Activated CD4-positive, alpha-beta T cell treated with anti-CD3 and anti-CD28 coated beads, Interleukin-2, amount 10 ng/mL, durations not matched to agents 24 days and 14 days (primary cell): ENCODE measurements at places on chromosomes 6 and 20. TPM values are rescaled to one million over a fixed set of nuclear protein-coding genes. Genes with fewer than 3 reads are reported as not detected.
A peak's percentile ranks its signal among the peaks of the same experiment; 100 is the strongest.

DNA sequence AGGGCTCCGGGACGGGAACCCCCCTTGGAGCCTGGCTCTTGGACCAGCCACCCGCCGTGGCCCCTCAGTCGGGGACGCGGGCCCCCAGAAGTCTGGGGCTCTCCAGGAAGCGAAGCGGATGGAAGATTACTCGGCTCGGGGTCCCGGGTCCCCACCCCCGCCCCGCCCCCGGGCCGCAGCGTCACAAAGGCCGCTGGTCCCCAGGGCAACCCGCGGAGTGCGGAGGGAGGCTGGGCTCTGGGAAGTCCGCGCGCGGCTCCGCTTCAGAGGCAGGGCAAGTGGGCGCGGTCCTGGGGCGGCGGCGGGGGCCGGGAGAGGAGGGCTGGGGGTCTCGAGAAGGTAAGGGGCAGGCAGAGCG is at the start of gene FNDC11:
TSS of gene FNDC11 (plus strand) at position 227 of the 358 bp plus-strand sequence. CDS start 1,505 bp downstream, outside the sequence.
- peak within 1 kb of the TSS; percentile 76 for H3K27ac ChIP-seq
- peak; percentile 84 for DNase-seq
- H3K27me3 ChIP-seq, result peaks cover 13% of the 10 kb centered on the region
- peaks cover 10% of the 10 kb centered on the region for H3K36me3 ChIP-seq

- peaks cover 20% of the 10 kb centered on the region for H3K4me1 ChIP-seq
- peaks cover 20% of the 10 kb centered on the region for H3K27me3 ChIP-seq
- DNase-seq, result peak; percentile 68
- peak overlapping the region; percentile 44 for H3K27ac ChIP-seq
Observed at GRCh38 chr6:25279748-25280343, 672 bp downstream of the CARMIL1 start.

GRCh38 chr6:169961772-169962561 is 210.5 kb downstream of the ERMARD start:
- no peak overlapping the region for H3K4me3 ChIP-seq
- no peak overlapping the region for H3K27ac ChIP-seq
- H3K27me3 ChIP-seq, result peaks cover 9% of the 10 kb centered on the region
- no peak for DNase-seq

GRCh38 chr6:26342106-26343004 is 22.6 kb upstream of the BTN3A2 start:
- peak; percentile 71 for DNase-seq
- no peaks in the 10 kb centered on the region for H3K36me3 ChIP-seq
- H3K4me3 ChIP-seq, result peak overlapping the region; percentile 92
- H3K27ac ChIP-seq, result peak overlapping the region; percentile 84

GRCh38 chr6:160057080-160057479 is 64.5 kb upstream of the SLC22A1 start:
- no peak overlapping the region for H3K4me3 ChIP-seq
- no peak for DNase-seq
- H3K27me3 ChIP-seq, result no peaks in the 10 kb centered on the region
- H3K27ac ChIP-seq, result peak overlapping the region; percentile 8
- H3K4me1 ChIP-seq, result peaks cover 12% of the 10 kb centered on the region
- H3K36me3 ChIP-seq, result peaks cover 72% of the 10 kb centered on the region

Gene TAF11
- 37.3 and 40.3 TPM in 2 replicates for total RNA-seq

- no peak overlapping the region for H3K4me3 ChIP-seq
- H3K36me3 ChIP-seq, result no peaks in the 10 kb centered on the region
- DNase-seq, result no peak
- peaks cover 12% of the 10 kb centered on the region for H3K4me1 ChIP-seq
Observed at GRCh38 chr6:146914489-146915483, 289.4 kb upstream of the STXBP5 start.

GRCh38 chr6:14037402-14038277 is 79.9 kb upstream of the CD83 start:
- no peak for DNase-seq
- H3K36me3 ChIP-seq, result no peaks in the 10 kb centered on the region
- peaks cover 8% of the 10 kb centered on the region for H3K4me1 ChIP-seq
- H3K27me3 ChIP-seq, result peaks cover 26% of the 10 kb centered on the region
- H3K27ac ChIP-seq, result no peak overlapping the region

DNA sequence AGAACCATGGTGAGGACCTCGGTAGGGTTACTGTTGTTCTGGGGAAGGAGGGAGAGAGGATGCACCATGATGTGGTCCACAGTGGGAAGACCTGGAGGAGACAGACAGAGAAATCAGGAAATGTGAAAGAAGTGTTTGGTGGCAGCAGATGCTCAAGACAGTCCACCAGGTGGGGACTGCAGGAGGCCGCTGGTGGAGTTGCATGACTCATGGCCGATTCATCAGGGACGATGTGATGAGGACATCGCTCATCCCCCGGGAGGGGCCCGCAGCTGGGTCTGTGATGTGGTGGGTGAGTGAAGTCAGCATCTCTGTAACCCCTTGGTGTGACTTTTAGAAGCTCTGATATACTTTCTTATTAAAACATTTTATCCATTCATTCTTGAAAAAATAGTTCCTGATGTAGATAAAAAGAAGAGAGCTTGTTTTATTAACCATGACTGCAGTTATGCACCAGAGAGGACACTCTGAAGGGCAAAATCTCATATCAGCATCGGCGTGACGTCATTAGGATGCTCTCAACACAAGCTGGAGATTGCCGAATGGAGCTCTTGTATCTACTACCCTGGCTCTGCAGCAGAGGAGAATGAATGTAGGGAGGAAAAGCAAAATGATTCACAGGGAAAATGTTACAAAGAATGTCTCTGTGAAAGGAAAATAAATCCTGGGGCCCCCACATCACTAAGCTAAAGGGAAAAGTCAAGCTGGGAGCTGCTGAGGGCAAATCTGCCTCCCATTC is 71.2 kb downstream of the RAMACL start:
- no peak for DNase-seq
- no peaks in the 10 kb centered on the region for H3K27me3 ChIP-seq
- peaks cover 5% of the 10 kb centered on the region for H3K4me1 ChIP-seq
- H3K4me3 ChIP-seq, result no peak overlapping the region

Gene TXLNB
- total RNA-seq, result 0.09 TPM in 1 of 2 replicates, not detected in the other

Gene PABPC1L
- total RNA-seq, result 96.9 and 103 TPM in 2 replicates

DNA sequence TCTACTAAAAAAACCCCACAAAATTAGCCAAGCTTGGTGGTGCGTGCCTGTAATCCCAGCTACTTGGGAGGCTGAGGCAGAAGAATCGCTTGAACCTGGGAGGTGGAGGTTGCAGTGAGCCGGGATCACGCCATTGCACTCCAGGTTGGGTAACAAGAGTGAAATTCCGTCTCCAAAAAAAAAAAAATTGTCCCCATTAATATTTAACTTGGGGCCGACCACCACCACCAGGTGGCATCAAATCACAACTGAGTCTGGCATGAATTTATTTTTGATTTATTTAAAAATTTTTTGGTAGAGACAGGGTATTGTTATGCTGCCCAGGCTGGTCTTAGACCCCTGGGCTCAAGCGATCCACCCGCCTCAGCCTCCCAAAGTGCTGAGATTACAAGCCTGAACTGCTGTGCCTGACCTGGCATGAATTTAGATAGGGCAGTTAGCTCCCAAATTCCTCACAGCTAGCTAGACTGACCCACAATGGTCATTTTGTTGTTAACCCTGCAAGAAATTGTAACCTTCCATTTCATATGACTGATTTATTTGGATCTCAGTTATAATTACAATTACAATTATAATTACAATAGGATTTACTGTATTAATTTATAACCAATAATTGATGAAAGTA is 17.1 kb upstream of the BEND3 start:
- no peaks in the 10 kb centered on the region for H3K36me3 ChIP-seq
- peak; percentile 61 for DNase-seq
- peaks cover 2% of the 10 kb centered on the region for H3K27me3 ChIP-seq
- H3K27ac ChIP-seq, result no peak overlapping the region

GRCh38 chr6:40563111-40563510 is 24.1 kb downstream of the LRFN2 start:
- no peak for DNase-seq
- H3K27me3 ChIP-seq, result peaks cover 8% of the 10 kb centered on the region
- H3K4me3 ChIP-seq, result no peak overlapping the region
- H3K27ac ChIP-seq, result no peak overlapping the region
- H3K4me1 ChIP-seq, result no peaks in the 10 kb centered on the region

DNA sequence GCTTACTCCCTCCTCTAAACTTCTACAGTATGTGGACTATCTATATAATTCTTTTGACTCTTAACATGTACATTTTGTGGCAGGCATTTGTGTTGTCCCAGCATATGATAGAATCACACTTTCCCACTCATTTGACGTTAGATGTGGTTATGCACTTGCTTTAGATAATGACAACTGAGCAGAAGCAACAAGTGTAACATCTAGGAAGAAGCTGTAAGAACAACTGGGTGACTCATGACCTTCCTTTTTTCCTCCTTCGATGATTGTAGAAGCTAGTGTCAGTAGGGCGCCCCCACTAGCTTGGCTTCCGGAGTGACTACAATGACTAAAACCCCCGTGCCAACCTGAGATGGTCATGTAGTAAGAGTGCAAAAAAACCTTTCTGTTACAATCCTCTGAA is 74.6 kb upstream of the CEP85L start:
- no peaks in the 10 kb centered on the region for H3K27me3 ChIP-seq
- no peaks in the 10 kb centered on the region for H3K36me3 ChIP-seq
- peak overlapping the region; percentile 86 for H3K27ac ChIP-seq
- peaks cover 36% of the 10 kb centered on the region for H3K4me1 ChIP-seq

DNA sequence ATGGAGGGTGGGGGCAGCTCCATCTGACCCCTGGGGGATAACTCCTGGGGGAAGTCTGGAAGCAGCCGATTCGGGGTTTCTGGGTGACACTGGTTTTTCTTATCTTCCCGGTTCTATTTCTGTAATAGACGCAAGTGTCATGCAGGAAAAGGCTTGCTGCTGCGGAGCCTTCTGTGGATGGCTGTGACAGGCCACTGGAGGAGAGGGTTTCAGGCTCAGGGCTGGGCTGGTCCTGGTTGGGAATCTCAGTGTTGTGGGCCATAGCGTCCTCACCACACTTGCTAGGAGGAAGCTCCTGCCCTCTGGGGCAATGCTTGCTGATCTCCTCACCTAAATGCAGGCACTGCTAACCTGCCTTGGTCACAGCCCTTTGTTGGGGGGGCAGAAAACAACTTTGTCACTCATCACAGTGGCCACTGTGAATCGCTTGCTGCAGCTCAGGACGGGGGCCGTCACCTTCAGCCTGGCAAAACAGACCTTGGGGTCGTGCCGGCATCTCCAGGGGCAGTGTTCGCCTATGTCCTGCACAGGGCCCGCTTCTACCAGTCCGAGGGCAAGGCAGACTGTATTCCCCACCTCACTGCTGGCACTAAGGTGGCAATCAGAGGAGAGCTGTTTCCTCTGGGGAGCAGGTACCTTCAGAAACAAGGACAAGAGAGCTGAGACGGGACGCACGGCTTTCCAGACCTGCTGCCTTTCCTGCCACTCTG is 4.4 kb upstream of the TUBB1 start:
- H3K36me3 ChIP-seq, result no peaks in the 10 kb centered on the region
- DNase-seq, result no peak
- no peaks in the 10 kb centered on the region for H3K27me3 ChIP-seq

DNA sequence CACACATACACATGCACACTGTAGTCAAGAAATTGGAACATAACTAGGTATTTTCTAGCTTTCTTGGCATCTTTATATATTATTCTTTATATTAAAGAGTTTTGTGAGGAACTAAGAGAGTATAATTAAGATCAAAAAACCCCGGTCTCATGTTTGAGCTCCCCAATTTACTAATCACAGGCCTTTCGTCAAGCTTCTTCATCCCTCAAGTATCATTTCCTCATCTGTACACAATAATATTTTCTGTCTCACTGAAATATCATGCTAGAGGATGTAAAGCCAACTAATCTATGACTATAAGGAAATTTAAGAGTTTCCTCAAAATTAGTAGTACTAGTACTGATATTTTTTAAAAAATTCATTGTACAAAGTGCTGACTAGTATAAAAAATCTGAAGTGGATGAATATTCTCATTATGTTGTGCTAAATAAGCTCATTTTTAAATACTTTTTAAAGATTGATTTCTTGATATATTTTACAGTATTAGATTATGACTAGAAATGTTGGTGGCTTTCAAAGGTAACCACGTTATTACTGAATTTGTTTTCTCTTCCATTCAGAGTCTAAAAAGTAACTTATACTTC is 28.0 kb downstream of the PEX3 start:
- no peaks in the 10 kb centered on the region for H3K4me1 ChIP-seq
- DNase-seq, result no peak
- H3K36me3 ChIP-seq, result peaks cover 40% of the 10 kb centered on the region
- H3K27ac ChIP-seq, result no peak overlapping the region
- no peak overlapping the region for H3K4me3 ChIP-seq
- no peaks in the 10 kb centered on the region for H3K27me3 ChIP-seq

DNA sequence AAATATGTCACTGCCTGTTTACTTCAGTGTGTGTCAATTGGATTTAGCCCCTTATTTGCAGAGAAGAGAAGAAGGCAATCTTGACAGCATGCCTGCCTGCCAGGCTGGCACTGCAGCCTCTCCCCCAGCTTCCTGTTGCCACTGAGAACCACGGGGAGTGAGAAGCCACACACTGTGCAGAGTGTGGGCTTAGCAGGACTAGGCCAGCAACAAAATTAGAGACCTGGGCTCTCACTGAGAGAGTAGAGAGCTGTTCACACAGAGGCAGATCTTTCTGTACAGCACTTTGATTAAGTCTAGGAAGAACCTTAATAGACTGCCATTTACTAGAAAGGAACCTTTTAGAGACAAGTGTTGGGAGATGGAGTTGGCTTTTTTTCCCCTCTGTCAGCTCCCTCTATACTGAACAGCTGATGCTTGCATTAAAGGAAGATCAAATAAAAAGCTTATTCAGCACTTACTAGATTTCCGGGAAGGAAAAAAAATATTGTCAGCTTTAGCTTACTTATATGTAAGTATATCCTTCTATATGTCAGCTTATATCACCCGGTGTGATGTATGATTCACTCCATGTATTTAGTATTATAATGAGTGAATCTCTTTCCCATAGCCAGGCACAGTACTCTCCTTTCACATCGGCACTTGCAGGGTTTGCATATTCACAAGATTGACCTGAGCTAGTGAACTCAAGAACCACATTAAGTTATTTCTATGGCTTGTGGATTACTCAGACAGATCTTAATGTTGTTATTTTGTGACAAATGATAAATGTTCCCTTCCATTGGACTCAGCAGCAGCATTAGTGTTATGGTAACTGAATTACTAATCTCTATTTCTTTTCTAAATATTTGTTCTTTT is 851.0 kb upstream of the EPHA7 start:
- H3K27ac ChIP-seq, result no peak overlapping the region
- no peaks in the 10 kb centered on the region for H3K27me3 ChIP-seq
- H3K36me3 ChIP-seq, result no peaks in the 10 kb centered on the region
- DNase-seq, result no peak

GRCh38 chr20:40196846-40197436 is 492.1 kb downstream of the MAFB start:
- no peaks in the 10 kb centered on the region for H3K4me1 ChIP-seq
- H3K27ac ChIP-seq, result no peak overlapping the region
- no peaks in the 10 kb centered on the region for H3K36me3 ChIP-seq
- no peaks in the 10 kb centered on the region for H3K27me3 ChIP-seq

- no peak overlapping the region for H3K27ac ChIP-seq
- no peaks in the 10 kb centered on the region for H3K36me3 ChIP-seq
- no peaks in the 10 kb centered on the region for H3K4me1 ChIP-seq
- no peaks in the 10 kb centered on the region for H3K27me3 ChIP-seq
- no peak for DNase-seq
Observed at GRCh38 chr6:115544765-115545671, 515.7 kb downstream of the FRK start.

GRCh38 chr20:34180460-34181120 is 60.6 kb upstream of the ASIP start:
- no peak for DNase-seq
- H3K27ac ChIP-seq, result no peak overlapping the region
- H3K4me3 ChIP-seq, result no peak overlapping the region
- no peaks in the 10 kb centered on the region for H3K4me1 ChIP-seq
- peaks cover 11% of the 10 kb centered on the region for H3K27me3 ChIP-seq

- no peaks in the 10 kb centered on the region for H3K27me3 ChIP-seq
- H3K27ac ChIP-seq, result no peak overlapping the region
- no peaks in the 10 kb centered on the region for H3K4me1 ChIP-seq
- no peak for DNase-seq
Observed at GRCh38 chr6:114151064-114151690, 180.2 kb upstream of the HDAC2 start.
